AG08395 (cell line): ENCODE measurements at places on chromosomes 2 and 18.

DNA sequence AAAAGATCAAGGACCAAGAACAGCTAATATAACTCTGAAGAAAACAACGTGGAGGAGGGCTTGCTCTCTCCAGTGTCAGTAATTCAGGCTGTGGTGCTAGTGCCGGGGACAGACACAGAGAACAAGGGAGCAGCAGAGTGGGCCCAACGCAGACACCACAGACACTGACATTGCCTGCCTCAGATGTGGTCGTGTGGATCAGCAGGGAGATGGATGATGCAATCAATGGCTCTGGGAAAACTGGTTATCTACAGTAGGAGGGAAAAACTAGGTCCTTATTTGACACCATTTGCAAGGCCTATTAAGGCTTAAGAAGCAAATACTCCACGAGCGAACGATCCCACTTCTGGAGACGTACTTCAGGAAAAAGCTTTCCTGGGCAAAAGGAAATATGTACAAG, 36.1 kb downstream of the HDLBP start:
- DNase-seq, result no peak

DNA sequence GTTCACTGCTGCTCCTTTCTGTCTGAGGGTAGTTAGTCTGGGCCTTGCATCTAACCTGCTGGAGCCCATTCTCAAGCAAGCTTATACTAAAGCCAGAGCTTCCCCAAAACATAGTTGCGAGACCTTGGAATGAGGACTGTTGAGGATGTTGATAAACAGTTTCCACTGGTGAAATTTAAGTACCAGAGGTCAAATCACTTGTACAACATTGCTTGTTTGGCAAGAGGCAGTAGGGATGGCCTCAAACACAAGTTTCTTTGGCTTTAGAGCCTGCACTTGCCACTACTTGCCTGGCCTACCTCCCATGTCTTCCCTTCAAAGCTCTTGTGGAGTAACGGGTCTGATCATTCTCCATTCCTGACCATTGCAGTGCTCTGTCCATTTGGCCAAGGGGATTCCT, 262.7 kb downstream of the FHOD3 start:
- no peak for DNase-seq

DNA sequence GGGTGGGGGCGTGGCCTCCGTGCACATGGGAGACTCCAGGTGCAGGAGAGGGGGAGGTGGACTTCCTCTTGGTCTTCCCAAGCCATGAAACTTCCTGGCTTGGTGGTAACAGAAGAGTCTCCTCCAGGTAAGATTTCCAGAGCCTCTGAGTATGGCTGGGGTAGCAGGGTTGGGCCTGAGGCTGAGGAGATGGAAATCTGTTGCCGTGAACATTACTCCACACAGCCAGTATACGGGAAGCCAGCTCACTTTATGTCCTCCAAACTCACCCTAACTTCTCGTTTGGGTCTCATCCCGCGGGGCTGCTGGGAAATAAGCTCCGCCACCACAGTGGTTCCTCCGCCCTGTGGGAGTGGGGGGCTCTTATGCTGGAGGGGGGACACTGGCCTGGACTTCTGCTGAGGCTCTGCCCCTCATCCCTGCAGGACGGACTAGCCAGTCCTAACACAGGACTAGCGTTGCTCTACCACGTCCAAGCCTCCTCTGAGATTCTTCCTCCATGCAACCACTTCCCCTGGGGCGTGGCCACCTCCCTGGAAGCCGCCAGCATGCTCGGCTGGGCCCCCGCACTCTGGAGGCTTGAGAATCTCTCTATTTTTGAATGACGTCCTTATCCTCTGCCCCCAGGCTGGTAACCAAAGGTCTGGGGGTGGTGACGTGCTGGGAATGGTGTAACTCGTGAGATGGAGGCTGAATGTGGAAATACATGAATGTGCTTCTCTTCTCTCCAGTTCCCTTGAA, 777 bp upstream of the RAB17 start:
- DNase-seq, result no peak

DNA sequence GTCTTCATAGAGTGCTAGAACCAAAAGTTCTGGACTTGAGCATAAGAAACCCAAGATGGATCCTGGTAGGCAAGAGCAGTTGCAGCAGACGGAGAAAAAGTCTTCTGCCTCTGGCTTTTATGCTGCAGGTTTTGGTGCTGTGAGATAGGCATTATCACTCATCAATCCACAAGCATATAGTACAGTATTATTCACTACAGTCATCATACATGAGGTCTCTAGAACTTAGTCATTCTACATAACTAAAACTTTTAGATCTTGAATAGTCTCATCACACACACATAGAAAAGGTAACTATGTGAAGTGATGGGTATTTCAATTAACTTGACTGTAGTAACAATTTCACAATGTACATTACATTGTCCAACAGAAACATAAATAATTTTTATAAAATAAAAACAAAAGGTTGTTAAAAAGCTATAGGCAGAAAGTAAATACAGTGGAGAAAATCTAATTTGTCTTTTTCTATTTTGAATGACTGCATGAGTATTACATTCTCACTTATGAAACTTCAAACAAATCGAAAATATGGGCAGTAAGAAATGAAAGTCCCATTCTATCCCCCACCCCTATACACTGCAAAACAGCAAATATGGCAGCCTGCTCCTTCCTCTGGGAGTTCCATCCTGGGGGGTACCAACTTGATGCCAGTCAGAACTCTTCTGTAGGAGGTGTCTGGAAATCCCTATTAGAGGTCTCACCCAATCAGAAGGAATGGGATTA, 534.3 kb upstream of the ACVR2A start:
- no peak for DNase-seq

DNA sequence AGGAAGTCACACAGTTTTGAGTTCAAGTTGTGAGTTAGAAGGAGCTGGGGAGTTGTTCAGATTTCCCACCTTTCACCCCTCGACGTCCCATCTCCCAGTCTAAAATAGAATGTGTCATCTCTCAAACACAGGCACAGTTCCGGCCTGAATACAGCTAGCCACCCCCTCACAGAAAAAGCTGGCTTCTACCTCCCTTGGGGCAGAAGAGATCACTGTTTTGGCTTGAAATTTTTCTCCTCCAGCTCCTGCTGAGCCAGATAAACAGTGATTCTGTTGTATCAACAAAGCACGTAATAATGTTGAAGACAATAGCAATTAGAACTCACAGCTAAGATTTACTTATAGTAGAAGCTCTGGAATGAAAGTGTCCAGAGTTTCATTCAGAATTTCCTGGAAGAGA, 74.7 kb downstream of the KIAA2012 start:
- DNase-seq, result no peak

DNA sequence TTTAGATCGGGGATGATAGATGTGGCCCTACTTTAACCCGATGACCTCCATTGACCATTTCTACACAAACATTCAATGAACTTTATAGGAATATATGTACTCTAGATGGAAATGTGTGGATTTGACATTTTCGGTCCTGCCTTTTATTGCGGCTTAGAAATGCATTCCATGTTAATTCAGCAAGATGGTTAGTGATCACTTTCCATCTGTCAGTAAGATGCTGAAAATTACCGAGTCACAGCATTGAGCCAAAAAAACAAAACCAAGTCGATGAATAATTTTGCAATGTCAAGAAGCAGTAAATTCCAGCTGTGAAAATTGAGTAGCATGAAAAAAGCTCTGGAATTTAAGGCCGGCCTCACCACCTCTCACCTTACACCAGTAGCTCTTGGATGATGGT, 1642.6 kb upstream of the NXPH2 start:
- DNase-seq, result no peak
